ENCODE measurements at places on chromosomes 5 and 9.

- DNase-seq: peak; percentile 1
Measured at GRCh38 chr5:138179277-138179857, 455 bp downstream of the KIF20A start.

DNA sequence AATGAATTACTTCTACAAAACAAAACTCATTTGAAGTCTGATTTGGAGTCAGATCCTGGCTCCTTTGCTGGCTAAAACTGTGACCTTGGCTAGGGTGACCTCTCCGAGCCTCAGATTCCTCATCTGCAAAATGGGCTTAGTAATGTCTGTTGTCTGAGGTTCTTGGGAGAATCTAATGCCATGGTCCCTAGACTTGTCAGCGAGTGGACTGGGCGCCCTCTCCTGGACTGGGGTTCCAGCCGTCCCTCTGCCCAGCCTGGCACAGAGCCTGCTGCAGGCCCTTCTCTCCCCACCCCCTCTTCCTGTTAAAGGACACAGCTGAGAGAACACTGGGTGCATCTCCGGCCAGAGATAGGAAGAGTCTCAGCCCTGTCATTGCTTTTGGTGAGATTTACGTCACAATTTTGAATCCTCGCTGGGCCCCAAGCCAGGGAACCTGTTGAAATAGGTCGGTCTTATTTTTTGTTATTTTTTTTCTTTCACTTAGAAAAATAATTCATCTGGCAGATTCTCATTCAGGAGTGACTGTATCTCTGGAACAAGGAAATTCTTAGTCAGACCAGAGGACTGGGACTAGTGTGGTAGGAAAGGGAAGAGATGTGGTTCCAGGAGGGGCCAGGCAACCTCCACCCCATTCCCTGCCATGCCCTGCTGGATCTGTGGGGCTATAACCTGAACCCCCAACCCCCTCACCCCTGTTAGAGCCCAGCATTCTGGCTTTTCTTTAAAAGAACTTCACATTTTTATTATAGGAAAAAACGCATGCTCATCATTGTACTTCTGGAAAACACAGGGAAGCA is 48.2 kb upstream of the RPL26L1 start:
- DNase-seq: peak; percentile 90

DNA sequence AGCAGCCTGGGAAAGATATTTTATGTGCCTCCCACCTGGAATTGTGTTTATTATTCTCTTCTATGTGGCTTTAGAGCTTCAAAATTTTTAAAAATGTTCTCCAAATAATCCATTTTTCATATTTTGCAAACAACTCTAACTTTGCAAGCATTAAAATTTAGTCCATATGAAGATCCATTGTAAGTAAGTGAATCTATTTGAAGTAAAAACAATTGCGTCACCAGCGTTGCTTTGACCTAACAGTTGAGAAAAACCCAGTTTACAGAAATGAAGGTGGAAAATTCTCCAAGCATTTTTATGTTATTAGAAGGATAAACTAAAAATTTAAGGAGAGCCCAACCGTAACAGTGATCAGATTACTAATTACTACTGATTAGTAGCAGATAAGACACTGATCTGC is 38.9 kb upstream of the TLX3 start:
- DNase-seq: no peak

- DNase-seq: no peak
Measured at GRCh38 chr5:9712911-9713310, 82.8 kb upstream of the TAS2R1 start.

DNA sequence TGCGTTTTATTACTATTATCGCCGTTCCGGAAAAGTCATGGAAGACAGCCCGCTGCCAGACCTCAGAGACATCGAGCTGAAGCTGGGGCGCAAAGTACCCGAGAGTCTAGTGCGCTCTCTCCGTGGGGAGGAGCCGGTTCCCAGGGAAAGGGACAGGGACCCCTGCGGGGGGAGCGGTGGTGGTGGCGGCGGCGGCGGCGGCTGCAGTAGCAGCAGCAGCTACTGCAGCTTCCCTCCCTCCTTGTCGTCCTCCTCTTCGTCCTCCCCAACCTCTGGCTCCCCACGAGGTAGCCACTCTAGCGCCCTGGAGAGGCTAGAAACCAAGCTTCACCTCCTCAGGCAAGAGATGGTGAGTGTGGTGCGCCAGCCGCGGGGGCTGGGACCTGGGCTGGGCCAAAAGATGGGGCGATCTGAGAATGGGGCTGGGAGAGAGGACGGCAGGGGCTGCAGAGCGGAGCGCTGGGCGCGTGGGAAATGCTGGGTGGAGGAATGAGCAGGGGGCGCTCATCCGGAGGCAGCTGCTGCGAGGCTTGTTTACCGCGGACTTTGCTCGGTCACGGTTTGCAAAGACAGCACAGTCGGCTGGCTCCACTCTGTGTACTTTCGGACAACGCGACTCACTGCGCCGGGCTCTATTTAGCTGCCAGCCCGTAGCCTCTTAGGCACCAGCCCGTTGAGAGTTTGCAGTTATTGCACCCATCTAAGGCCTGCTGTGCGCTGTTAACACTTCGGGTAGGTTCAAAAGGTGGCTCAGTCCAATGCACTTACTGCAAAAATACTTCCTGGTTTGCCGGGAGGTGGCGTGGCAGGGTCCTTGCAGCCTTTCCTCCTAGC is 1.1 kb downstream of the LURAP1L start:
- peak; percentile 1 for DNase-seq

- DNase-seq: no peak
Measured at GRCh38 chr5:54644226-54644625, 126.7 kb downstream of the SNX18 start.

DNA sequence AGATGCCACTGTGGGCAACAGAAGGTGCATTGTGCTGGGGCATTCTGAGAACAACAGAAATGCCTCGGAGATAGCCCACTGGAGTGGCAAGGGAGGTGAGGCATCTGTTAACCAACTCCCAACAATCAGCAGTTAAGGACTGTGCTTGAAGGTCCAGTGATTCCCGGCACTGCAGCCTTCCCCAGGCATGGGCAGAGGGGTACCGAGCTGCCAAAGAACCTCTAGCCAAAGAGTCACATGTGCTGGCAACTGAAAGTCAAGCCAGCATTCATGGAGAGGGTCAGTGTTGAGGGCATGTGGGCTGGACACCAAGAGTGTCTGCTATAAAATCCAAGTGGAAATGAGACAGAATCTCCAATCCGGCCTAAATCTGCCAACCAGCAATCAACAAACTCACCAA is 149.6 kb downstream of the ASTN2 start:
- no peak for DNase-seq

- DNase-seq: no peak
Measured at GRCh38 chr9:89807101-89807395, 202.2 kb downstream of the GADD45G start.

GRCh38 chr5:75536694-75537360 is 25.1 kb downstream of the POLK start:
- DNase-seq: no peak

DNA sequence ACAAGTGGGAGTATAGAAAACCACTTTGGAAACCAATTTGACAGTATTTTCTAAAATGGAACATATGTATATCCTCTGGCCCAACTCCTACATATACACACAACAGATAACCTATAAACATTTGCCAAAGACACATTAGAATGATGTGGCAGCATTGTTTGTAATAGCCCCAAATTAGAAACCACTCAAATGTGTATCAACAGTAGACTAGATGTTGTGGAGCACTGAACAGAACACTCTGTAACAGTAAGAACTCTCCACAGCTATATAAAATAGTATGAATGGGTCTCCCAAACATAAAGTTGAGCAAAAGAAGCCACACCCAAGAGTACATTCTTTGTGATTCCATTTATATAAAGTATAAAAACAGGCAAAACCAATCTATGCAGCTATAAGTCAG is 6.1 kb downstream of the ZNF622 start:
- peak; percentile 14 for DNase-seq

- DNase-seq: no peak
Measured at GRCh38 chr5:59999056-59999455, 105.5 kb upstream of the PDE4D start.

DNA sequence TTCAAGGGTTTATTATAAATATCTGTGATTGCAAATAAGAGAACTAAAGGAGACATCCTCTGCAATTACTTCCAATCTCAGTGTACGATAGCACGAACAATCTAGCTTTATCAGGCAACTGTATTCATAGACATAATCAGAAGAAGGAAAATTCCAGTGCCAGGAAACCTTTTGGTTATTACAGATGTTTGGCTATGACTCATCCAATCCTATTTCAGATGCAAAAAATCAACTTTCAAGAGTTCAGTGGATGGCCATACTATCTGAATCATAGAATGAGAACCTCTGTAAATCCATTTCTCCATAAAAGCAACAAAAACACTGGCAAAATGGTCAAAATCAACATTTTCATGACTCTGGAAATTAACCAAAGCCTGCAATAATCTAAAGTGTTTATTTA is 37.9 kb downstream of the GAS1 start:
- DNase-seq: no peak

- DNase-seq: no peak
Measured at GRCh38 chr9:136865768-136866103, 372 bp downstream of the EDF1 start.

- no peak for DNase-seq
Measured at GRCh38 chr5:138925090-138925635, 50.0 kb upstream of the LRRTM2 start.

DNA sequence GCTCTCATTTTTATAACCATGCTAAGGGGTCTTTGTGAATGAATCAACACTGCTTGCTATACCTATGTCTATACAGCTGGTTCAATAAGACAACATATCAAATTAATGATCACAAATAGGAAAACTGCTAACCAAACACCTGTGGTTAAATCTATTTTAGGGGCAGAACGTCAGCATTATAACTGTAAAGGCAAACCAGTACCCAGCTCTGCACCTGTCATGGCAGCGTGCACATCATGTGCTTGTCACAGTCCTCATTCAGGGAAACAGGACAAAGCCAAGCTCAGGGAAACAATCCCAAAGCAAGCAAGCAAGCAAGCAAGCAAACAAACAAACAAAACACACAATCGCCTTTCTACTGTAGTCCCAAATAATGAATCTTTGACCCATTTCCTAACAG is 277.7 kb upstream of the DAP start:
- no peak for DNase-seq

DNA sequence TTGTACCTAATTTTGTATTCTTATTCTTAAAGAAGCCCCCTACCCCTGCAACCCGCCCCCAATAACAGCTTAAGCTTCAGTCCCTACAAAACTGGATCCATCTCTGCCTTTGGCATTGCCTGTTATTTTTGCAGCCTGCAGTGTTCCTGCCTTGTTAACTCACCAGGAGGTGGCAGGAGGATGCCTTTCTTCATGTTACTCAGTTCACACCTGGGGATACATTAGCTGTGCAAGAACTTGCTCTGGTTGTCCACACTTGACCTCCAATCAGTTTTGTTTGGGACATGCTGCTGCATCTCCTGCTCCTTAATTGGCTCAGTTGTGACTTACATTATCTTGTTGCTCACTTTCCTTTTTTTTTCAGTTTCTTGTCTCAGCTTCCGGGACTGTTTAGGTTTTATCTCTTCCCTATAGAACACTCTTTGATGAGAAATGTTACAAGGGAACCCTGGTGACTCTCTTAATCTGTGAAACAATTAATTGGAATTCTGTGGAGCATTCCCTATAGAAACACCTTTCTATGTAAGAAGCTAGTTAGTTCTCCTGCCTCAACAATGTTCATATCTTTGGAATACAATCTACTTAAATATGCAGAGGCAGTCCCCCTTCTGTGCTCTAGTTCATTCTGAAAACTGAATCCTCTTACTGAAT is 467.7 kb upstream of the ACO1 start:
- no peak for DNase-seq

- no peak for DNase-seq
Measured at GRCh38 chr5:78801413-78801812, 152.8 kb upstream of the LHFPL2 start.

DNA sequence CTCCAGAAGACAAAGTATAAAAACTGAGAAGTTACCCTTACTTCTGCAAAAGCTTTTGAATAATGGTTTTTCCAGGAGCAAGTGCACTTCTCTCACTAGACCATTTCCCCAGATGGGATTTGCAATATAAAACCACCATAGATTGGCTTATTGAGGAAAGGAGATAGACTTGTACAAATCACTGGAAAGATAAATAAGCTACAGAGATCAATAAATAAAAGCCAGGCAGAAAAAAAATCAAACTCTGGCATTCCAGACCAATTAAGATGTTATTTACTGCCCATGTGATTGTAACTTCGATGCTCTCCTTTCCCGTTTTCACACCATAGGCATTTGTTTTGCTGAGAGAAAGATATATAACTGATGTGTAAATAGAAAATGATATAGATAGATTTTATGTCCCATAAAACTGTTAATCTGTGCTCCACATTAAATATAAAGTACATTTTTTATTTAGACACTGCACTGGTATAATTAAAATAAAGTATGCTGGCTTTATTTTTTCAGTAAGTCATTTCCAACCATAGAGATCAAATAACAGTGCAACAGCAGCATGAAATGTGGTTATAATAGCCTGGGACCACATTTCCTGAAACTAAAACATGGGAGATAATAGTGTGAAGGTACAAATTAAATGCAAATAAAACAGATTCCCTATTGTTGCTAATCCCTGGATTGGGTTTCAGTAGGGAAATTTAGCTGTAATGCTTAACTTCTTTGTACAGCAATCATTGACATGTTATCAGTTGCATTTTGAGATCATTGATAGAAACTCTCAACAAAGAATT is 177.7 kb downstream of the NR2F1-AS1 start:
- DNase-seq: no peak

- DNase-seq: no peak
Measured at GRCh38 chr5:42268630-42269029, 154.6 kb upstream of the GHR start.

DNA sequence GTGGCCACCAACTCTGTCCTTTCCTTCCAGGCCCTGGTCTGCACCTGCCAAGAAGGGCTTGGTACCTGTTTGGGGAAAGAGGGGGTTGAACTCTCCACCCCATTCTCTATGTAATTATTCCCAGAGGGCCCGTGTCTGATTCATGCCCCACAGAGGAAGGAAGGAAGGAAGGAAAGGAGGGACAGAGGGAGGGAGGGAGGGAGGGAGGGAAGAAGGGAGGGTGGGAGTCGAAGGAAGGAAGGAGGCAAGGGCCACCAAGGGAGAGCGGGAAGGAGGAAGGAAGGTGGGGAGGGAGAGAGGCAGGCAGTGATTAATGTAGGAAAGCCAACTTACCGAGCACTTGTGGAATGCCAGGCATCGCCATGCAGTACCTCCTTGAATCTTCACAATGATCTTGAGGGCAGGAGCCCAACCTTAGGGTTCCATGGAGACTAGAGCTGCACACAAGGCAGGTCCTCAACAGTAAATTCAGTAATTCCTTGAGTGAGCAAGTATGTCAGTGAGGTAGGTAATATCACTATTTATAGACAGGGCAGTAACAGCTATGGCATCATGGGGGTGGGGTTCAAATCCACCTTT is 75.8 kb downstream of the FGF18 start:
- no peak for DNase-seq

GRCh38 chr5:108353087-108353486 is 28.8 kb downstream of the FBXL17 start:
- DNase-seq: no peak

All from suppressor macrophage treated with lipopolysaccharide for 1 hour (primary cell).